Stimulated activated CD4-positive, alpha-beta T cell treated with anti-CD3 and anti-CD28 coated beads, Interleukin-15, amount 100 ng/mL, for 1 hour (primary cell): ENCODE measurements at places on chromosomes 12 and 14.

DNA sequence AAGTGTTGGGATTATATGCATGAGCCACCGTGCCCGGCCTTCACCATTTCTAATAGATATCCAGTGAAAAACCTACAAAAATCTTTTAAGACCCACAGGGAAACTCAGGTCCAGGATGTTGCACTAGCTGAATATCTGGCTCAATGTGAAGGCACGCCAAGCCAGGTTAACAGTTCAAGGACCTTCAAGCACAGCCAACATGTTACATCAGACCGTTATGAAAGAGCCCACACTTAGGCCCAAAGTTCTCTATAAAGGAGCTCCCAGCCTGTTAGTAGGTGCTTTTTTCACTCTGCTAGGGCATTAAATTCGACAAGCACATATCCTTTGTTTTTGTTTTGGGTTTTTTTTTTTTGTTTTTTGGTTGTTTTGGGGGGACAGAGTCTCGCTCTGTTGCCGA lies 69.0 kb downstream of the OTX2 start:
- DNase-seq: no peak

DNA sequence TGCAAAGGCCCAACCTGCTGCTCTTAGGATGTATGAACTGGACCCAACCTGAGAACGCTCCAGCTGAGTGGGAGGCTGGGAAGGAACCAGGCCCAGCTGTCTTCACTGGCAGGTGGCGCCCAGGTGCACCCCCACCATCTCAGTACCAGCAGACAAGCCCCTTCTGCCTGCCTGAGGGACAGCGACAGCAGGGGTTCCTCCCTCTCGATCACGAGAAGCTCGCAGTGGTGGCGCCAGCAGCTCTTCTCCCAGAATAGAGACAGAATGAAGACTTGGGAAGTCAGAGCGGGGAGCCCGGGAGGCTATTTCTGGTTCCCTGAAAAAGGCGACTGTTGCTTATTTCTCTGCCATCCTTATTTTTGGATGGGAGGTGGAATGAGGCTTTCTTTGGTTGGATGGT lies 46.5 kb downstream of the CHGA start:
- no peak for DNase-seq

- no peak for DNase-seq
These were observed 7.4 kb downstream of the SMAGP start for GRCh38 chr12:51262758-51263177.

GRCh38 chr14:81737938-81738337 lies 204.3 kb upstream of the SEL1L start:
- DNase-seq: no peak

DNA sequence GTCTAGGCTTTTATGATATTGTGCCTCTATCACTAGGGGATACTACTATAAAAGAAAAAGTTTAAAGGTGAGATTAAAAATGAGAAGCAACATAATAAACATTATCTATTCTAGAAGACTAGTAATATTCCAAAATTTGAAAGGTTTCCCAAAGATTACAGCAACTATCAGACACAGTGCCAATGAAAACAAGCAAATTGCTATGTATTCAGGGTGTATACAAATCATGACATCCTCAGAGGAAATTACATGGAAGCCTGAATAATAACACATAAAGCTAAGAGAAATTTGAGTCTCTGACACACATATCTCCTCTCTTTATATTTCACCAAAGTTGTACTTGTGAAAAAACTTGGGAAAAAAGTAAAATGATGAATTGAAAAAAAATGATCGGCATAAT lies 327.0 kb downstream of the SEC23A start:
- DNase-seq: no peak

DNA sequence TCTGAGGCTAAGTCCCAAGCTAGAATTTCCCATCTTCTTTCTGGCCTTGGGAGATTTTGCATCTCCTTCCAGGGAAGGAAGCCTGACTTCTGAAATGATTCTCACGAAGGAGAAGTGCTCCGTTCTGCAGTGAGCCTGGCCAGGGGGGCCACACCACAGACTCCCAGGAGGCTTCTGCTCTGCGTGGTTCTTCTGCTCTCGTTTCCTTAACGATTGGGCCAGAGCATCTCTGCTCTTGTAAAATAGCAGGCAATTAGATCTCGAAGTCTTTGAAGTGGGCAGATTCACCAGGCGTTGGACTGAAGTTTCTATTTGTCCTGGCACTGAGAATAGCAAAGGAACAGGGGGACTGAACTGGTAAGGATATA lies 6.7 kb upstream of the BATF start:
- DNase-seq: no peak

GRCh38 chr12:62045211-62045610 lies 215.0 kb upstream of the USP15 start:
- DNase-seq: no peak

DNA sequence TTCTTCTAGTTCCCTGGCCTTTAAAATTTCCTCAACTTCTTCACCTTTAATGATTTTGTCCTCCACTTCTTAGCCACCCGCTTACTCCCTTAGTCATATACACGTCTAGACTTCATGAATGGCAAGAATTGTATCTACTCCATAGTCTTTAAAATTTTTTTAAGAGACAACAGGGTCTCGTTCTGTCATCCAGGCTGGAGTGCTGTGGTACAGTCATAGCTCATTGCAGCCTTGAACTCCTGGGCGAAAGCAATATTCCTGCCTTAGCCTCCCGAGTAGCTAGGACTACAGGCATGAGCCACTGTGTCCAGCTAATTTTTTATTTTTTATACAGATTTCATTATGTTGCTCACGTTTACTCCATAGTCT lies 47.9 kb downstream of the BBS10 start:
- no peak for DNase-seq

GRCh38 chr14:49641697-49642129 lies 6.7 kb upstream of the DNAAF2 start:
- DNase-seq: no peak

DNA sequence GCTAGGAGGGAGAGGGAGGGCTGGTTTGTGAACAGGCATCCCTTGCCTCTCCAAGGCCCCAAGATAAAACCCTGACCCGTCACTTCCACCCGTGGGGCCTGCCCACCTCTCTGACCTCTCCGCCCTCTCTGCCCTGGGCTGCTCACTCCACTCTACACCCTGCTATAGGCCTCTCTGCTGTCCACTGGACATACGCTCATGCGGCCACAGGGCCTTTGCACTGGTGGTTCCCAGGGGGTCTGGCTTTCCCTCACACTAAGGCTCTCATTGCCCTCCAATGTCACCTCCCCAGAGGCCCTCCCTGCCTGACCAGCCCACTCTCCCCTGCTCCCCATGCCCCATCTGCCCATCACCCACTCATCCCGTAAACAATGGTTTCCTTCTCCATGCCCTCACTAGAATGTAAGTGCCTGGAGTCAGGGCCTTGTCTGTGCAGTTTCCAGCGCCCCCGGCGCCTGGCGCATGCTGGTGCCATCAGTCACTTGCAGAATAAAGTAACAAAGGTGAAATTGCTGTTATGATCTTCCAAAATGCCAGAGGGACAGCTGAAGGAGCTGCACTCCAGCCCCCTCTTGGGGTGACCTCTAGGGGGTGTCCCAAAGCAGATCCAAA lies 73.6 kb downstream of the RFLNA start:
- no peak for DNase-seq

DNA sequence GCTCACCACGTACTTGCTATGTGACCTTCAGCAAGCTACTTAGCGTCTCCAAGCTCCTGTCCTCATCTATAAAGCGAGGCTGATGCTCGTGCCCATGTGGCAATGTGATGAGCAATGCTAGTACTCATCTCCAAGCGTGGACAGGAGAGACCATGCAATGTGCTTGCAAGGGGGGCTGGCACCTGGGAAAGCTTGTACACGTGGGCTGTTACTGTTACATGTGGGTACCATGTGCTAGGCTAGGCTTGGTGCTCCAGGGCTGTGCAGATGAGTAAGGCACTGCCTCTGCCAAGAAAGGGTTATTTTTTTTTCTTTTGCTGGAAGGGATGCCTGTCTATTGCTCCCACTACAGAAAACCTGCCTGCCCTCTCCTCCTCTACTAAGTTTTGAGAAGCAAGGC lies 46.6 kb downstream of the TSPAN11 start:
- DNase-seq: no peak

DNA sequence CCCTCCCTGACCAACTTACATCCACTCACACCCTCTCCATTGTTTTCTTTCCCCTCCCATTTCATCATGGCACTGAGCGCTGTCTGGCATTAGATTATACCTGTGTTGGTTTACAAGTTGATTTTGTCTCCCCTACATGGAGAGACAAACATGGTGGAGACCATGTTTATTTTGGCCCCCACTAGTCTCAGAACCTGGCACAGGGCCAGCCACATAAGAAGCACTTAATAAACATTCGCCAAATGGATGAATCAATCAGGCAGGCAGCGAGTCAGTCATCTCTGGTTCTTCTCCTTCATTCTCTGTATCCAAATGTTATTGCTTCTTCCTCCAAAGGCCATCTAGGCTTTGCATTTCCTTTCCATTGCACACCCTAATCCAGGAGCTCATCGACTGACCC lies 177.4 kb downstream of the DPF3 start:
- DNase-seq: no peak

GRCh38 chr14:101760138-101761011 lies 1.1 kb upstream of the PPP2R5C start:
- peak; percentile 91 for DNase-seq

GRCh38 chr14:99117671-99118045 lies 154.3 kb downstream of the BCL11B start:
- no peak for DNase-seq

GRCh38 chr12:12357719-12358461 lies 1.0 kb downstream of the BORCS5 start:
- no peak for DNase-seq

DNA sequence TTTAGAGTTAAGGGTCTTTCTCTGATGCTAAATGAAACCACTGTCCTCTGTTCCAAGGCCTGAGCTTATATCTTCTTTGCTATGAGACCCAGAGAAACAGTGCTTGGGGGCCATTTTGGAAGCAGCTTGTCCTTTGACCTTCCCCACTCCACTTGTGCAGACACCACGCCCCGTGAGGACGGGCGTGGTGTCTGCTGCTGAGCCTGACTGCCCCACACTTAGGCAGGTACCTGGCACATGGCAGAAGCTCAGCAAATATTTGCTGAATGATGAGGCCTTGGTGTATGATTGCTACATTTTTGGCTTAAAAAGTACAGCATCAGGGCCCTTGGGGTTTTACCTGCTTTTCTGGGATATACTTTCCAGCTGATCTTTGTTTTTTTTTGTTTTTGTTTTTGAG lies 69.9 kb downstream of the RASSF3 start:
- DNase-seq: no peak
